ENCODE measurements at places on chromosomes 13 and 19. TPM values are rescaled to one million over a fixed set of nuclear protein-coding genes. Genes with fewer than 3 reads are reported as not detected.

GRCh38 chr19:7602240-7602934 lies 6.7 kb downstream of the CAMSAP3 start:
- DNase-seq: no peak

DNA sequence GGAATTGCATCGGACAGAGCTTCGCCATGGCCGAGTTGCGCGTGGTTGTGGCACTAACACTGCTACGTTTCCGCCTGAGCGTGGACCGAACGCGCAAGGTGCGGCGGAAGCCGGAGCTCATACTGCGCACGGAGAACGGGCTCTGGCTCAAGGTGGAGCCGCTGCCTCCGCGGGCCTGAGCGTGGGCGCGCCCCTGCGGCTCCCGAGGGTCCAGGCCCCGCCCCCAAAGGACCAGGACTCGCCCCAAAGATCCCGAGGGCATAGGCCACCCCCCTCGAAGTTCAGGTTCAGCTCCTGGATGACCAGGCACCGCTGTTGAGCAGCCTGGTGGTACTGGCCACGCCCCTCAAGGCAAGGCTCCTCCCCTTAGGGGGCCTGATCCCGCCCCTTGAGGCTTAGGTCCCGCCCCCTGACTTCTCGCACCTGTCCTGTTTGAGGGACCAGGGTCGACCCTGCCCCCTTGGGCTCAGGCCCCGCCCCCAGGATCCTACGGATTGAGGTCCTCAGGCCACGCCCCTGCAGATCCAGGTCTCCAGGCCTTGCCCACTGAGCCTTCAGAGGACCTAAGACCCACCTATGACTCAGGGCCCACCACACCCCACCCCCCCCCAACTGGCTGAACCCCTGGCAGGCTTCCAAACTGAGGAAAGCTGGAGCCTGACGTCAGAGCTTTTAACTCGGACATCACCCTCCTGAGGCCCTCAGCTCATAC lies 43.1 kb downstream of the CYP4F22 start:
- DNase-seq: no peak

GRCh38 chr19:55111238-55111831 lies 6.1 kb downstream of the PPP1R12C start:
- DNase-seq: no peak

The CCNE1 gene
- not detected for polyA plus RNA-seq

DNA sequence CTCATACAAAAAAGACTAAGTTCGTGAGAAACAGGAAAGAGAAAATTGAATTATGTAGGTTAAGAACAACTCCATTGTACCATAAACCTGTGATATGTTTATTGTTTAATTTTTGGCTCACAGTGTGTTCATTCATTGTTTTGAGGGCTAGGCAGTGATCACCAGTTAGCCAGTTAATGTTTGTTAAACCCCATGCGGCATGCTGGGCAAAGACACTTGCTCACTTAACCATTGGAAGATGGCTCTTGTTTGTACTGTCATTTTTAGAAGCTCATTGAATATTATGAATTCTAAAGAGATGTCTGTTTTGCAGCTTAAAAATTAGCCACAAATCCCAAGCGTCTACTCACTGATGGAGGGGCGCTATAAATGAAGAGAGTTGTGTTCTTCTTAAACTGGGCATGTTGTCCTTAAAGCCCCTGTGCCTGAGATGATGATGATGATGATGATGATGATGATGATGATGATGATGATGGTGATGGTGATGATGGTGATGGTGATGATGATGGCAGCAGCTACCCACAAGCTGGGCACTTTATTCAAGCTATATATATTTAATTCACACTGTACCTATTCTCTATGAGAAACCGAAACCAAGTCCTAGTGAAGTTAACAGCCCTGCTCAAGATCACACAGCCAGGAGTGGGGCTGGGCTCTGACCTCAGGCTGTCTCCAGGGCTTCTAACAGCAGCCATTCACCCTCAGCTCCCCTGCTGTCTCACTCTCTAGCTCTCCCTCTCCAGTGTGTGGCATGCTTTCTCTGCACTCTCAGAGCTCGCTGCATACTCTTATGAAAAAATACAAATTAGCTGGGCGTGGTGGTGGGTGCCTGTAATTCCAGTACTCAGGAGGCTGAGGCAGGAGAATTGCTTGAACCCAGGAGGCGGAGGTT lies 169.1 kb downstream of the SHISA2 start:
- no peak for DNase-seq

DNA sequence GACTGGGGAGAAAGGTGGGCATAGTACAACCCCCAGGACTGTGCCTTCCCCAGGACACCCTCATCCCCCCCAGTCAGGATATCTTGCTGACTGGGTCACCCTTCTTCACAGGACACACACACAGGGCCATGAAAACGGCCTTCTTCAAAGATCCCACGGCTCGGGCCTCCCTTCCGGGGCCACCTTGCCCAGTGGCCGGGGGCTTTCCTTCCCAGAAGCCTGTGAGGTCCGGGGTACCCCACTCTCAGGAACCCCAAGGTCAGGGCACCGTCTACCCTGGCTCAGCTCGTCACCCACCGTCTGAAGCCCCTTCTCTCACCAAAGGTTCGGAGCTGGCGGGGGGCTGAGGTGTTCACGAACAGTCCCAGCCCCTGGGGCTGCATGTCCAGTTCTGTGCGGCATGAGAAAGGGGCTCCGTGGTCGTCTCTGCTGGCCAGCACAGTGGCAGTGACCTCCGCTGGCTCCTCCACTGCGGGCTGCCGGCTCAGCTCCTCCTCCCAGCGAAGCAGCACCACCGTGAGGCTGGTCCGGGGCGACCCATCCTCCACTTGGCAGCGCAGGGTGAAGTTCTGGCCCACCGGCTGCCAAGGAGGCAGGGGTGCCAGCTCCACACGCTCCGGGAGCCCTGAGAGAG lies 2.1 kb upstream of the RAVER1 start:
- no peak for DNase-seq

The IRGC gene
- not detected for polyA plus RNA-seq

All from muscle of arm (tissue), 14 donors.